ENCODE measurements at places on chromosomes 5 and 9.

DNA sequence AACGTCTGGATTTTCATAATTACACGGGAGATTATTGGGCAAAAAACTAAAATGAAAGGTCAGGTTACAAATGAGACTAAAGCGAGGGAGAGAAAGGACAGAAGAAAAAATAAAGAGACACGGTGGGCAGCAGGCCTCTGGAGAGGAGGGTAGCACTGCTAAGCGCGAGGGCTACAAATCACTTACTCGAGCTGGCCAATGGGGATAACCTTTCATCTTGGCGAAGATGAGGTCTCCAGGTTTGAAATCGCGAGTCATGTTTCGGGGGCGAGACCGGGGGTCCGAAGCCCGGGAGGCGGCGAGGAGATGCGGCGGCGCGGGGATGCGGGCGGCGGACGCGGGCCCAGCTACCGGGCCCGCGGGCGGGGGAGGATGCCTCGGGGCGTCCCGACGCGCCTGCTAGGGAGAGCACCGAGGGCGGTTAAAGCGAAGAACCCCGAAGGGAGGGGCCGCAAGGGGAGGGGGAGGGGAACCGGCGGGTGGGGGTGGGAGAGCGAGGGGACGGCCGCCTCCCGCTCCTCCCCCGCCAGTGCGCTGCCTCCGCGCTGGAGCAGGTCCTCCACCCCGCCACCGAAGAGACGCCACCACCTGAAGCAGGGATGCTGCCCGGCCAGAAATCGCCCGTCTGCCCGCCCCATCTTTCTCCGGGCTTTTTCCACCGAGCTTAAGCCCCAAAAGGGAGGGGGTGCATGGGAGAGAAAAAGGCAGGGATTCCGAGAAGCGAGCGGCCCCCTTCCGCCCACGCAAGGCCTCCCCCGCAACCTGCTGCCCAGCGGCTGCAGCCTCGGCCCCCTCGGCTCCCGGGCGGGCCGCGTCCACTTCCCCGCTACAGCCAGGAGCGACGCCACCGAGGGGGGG lies 610 bp downstream of the PSIP1 start:
- no peak for DNase-seq

- no peak for DNase-seq
Observed at GRCh38 chr5:4038994-4039393, 443.4 kb downstream of the IRX1 start.

DNA sequence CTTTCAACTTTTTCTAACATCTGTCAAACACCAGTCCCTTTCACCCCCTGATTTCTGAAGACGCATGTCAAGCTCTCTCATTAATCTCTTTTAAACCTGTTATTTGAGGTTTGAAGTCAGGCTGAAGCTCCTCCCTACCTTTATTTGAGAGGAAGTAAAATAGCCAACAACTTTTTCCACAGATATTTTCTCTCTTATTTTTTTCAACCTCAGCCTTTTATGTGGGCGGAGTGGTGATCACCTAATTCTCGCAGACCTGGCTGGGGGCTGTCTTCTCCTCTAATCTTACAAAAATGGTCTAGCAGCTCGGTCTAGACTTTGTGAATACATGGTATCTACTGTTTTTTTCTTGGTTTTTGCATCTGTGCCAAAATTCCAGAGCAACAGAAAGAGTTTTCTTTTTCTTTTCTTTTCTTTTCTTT lies 395.7 kb upstream of the ACTBL2 start:
- DNase-seq, result no peak

- DNase-seq, result no peak
Observed at GRCh38 chr9:27436234-27436633, 87.9 kb upstream of the IFNK start.

DNA sequence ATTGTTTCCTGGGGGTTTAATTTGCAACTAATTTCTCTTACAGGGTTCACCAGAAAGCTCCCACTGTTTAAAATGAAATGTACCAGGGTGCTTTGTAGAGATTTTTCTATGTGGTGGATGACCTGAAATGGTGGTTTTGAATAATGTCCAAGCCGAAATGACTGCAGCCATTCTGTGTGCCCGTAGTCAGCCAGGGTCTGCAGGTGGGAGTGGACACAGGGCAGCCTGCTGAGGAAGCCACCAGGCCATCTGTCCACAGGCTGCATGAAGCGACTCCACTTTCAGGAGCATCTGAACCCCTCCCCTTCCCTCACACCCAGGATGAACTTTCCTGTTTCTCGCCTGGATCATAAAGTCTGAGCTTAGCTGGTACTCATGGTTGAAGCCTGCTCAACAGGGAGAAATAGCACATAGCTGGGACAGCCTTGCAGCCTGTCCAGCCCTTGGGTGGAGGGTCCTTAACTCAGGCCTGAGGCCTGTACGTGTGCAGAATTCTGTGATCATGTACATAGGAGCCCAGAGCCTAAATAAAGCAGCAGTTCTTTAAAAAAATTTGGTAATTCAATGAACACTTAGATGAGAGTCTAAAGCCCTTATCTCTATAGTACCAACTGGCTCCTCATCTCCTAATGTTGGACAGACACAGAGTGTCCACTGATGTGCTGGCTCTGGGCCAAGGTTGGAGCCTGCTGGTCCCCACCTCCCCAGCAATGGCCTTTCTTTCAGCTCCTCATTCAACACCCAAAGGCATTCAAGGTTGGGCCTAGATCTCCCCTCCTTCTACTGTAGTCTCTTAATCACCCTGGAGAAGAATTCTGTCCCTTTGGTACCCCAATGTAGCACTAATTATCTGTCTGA lies 72.8 kb downstream of the SHB start:
- peak; percentile 14 for DNase-seq

DNA sequence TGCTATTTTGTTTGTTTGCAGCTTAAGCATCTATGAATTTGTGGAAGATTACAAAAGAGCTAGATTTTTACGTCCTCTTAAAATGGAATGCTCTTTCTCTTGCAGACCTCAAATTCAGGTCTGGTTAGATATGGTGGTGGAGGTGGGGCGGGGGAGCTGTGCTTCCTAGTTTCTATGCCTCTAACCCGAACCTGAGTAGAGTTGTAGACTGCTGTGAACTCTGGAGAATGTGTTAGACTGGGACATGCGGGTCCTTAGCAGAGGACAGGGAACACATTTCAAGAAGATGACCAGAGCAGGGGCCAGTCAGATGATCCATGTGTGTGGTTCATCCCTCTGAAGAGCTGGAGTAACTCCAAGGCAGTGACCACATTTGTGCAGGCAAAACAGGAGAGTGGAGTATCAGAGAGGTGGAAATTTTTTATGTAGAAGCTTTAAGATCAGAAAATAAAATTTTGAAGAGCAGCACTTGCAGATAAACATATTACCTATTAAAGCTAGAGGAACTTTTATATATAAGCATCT lies 154.9 kb downstream of the FAM174A start:
- DNase-seq, result no peak

- no peak for DNase-seq
Observed at GRCh38 chr5:132473019-132473531, 17.5 kb downstream of the IRF1 start.

DNA sequence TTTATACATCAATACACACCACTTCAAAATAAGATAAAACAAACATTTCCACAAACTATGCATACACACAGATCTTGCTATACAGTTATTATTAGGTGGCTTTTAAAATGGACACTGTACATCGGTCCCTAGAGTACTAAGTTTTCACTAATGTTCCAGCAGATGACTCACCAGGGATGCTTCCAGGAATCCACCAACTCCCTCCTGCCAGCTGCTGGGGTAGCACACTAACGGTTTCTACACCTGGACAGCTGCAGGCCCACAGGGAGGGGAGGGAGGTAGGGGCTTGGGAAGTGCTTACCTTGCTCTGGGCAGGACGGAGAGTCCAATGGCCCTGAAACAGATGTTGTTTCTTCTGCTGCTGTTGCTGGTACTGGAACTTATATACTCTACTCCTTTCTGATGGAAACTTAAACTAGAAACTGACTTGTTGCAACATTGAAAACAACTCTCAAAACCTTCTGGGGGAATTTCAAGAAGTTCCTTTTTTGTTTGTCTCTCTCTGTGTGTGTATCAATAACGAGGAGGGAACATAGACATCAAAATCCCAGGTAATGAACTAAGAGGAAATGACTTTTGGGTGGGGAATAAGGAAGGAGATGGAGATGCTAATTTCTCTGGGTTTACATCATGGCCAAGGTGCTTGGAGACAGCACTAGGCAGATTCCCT lies at the start of gene IL12B:
IL12B (minus strand) TSS at position 357 of the 670 bp plus-strand sequence. CDS start 3,705 bp downstream, outside the sequence.
- no peak for DNase-seq

DNA sequence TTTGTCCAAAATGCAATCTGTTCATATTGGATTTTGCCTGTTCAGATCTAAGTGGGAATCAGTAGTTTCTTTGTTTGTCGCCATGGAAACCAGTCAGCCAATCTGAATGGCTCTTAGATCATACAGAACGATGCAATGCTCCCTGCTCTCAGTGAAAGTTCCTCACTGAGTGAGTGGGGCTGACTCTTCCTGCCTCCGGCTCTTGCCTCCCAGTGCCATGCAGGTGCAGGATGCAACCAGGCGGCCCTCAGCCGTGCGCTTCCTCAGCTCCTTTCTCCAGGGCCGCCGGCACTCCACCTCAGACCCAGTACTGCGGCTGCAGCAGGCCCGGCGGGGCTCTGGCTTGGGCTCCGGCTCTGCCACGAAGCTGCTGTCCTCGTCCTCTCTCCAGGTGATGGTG lies at the start of gene PTPDC1:
PTPDC1 (plus strand) TSS at position 151 of the 400 bp plus-strand sequence; CDS start at position 218, 67 bp downstream.
- peak; percentile 25 for DNase-seq

DNA sequence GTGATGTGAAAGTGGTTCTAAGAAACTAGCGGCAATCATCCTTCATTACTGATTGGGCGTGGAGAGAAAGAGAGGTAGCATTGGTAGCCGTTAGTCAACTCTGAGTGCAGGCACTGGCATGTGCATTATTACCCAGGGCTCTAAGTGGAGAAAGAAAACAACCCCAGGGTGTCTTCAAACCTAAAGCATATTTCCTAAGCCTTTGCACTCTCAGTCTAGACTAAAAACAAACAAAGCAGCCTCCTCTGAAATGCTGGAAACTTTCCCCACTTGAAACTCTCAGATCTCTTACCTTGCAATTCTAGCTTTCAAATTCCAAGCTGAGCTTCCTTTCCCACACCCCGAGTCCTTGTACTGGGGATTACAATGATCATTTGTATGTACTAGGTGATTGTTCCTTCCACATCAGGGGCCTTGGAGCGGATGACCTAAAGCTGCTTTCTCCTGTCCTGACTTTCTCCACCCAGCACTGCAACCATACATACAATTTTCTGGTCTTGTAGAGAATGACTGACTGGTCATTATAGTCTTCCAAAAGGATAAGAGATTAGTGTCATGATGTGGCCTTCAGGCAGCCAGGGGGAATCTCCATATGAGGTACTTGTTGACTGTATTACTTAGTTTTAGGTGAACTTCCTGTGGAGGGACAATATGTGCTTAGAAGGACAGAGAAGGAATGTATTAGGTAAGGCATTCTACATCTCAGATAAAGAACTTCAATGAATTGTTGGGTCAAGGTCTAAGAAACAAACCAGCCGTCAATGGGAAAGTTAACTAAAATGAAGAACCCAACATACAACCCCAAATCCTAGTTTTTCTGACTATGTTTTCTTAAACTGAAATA lies 98.3 kb upstream of the CDKN2B start:
- DNase-seq, result no peak

- DNase-seq, result no peak
Observed at GRCh38 chr5:157451806-157452205, 8.2 kb upstream of the NIPAL4 start.

GRCh38 chr5:122951658-122952057 lies 84.9 kb downstream of the PPIC start:
- DNase-seq, result no peak

GRCh38 chr5:14208071-14209021 lies 65.2 kb downstream of the TRIO start:
- DNase-seq, result no peak

- no peak for DNase-seq
Observed at GRCh38 chr5:38757451-38758245, 88.2 kb upstream of the OSMR start.

- DNase-seq, result no peak
Observed at GRCh38 chr9:93500571-93501298, 47.4 kb upstream of the FAM120AOS start.

DNA sequence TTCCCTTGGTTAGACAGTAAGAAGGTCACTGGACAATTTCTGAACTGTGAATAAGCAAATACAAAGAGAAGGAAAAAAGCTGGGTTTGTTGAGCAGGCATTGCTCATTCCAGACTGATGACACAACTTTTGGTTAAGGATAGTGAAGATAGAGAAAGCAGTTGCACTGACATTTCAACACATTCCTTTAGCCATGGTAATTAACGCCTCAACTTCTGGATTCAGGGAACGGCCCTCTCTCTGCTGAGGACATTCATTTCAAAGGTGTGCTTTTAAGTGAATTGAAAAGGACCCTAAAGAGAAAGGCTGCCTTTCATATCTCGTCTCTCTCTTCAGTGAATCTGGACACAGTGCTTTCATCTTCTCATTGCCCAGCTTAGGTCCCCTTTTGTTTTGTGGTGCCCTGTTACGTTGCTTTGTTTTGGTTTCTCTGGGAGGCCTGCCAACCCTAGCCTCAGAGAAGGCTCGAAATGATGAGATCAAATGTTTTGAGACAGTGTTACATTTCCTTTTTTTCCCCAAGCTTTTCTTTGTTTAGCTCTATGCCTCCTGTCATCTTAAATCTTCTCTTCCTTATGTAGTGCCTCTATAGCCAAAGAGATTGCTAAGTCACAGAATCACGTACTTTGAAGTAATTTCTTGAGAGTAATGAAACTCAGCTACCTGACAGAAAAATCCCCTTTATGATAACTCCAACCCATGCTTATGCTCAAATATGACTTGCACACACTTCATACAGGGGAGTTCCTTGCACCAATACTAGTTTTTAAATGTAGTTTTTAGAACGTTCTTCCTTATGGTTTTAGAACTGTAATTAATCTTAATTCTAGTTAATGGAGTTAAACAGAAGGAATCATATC lies 94.4 kb upstream of the IFNE start:
- peak; percentile 1 for DNase-seq

DNA sequence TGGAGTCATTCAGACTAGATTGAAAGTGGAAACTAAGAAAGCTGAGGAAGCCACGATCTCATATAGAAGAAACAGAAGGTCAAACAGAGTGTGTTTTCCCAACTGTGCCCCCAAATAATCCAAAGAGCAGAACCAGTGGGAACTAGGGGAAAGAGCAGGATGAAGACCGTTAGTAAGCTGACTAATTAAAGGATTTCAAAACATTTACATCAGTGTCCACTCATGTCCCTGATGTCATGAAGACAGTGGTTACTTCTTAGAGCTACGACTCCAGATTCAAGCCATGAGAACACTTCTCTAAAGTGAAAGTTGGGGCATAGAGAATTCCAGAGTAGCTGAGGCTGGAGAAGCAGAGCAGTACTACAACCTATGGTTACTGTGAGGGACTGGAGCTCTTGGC lies 119.6 kb upstream of the SLC12A2 start:
- DNase-seq, result no peak

DNA sequence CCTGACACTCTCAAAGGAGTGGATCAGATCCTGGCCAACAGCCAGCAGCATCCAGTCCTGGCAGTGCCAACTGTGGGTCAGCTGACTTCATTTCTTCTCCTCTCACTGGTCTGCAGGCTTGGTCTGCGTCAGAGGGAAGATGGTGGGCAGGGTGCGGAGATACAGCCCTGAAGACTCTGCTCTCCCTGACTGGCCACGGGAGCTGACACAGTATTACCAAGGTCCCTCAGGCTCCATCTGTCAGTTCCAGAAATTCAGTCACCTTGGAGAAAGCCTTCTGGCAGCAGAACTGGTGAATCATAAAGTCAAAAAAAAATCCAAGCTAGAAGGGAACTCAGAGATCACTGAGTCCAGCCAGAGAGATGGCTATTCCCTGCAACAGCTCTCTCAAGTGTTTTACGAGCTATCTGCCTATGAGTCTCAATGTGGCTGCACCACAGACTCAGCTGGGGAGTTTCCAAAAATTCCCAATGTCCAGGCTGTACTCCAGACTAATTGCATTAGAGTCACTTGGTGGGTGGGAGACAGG lies 27.9 kb downstream of the C1QTNF2 start:
- no peak for DNase-seq

Measured in hypothalamus (tissue), 51 donors.